Stimulated activated CD8-positive, alpha-beta memory T cell treated with anti-CD3 and anti-CD28 coated beads, Interleukin-2, amount 100 ng/mL, for 1 hour (primary cell): ENCODE measurements at places on chromosomes 2 and 18.
A peak's percentile ranks its signal among the peaks of the same experiment; 100 is the strongest.

- no peak for DNase-seq
Measured at GRCh38 chr2:99448556-99448955, 41.3 kb downstream of the REV1 start.

DNA sequence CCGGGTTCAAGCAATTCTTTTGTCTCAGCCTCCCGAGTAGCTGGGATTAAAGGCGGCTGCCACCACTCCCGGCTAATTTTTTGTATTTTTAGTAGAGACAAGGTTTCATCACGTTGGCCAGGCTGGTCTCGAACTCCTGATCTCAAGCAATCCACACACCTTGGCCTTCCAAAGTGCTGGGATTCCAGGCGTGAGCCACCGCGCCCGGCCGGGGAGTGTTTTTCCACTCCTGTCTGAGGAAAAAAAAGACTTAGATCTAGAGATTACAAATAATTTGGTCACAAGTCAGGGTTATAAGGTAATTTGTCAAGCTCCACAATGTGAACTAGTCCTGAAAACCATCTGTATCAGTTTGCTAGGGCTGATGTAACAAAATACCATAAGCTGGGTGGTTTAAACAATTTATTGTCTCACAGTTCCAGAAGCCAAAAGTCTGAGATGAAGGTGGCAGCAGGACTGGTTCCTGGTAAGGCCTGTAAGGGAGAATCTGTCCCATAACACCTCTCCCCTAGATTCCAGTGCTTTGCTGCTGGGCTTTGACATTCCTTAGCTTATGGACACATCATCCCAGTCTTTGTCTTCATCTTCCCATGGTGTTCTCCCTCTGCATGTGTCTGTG lies 40.7 kb upstream of the SP3 start:
- no peak for DNase-seq

GRCh38 chr18:47846431-47846830 lies 84.0 kb downstream of the SMAD2 start:
- DNase-seq: no peak

GRCh38 chr2:55428258-55428657 lies 8.6 kb upstream of the CCDC88A start:
- DNase-seq: no peak

DNA sequence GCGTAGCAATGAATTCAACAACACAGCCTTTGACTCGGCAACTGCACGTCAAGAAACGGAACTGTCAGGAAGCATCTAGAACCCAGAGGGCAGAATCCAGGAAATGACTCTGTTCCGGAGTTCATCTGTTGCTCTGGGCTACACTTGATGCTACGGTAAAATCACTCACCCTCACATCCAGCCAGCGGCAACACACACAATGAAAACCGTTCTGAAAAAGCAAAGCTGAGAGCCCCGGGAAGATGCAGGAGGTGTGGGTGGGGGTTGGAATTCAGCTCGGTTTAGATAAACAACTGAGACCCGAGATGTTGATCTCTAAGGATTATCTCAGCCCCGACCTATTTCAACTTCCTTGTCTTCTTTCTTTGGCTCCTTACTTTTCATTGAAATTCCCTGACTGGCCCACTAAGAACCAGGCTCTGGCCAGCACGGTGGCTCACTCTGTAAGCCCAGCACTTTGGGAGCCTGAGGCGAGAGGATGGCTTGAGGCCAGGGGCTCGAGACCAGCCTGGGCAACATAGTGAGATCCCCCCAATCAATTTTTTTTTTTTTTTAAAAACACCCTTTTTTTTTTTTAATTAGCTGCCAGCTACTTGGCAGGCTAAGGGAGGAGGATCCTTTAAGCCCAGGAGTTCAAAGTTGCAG lies 13.3 kb upstream of the RAB17 start:
- peak; percentile 24 for DNase-seq

- no peak for DNase-seq
Measured at GRCh38 chr2:25938345-25938744, 44.0 kb downstream of the KIF3C start.

DNA sequence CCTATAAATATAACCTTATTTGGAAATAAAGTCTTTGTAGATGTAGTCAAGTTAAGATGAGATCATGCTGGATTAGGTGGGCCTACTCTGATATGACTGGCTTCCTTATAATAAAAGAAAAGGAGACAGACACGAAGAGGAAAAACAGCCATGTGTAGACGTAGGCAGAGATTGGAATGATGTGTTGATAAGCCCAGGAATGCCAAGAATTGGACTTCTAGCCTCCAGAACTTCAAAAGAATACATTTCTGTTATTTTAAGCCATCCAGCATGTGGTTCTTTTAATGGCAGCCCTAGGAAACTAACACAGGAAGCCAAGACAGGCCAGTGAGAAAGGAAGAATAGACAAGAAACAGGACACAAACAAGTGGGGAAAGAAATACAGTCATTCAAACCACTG lies 68.6 kb downstream of the NYAP2 start:
- no peak for DNase-seq

DNA sequence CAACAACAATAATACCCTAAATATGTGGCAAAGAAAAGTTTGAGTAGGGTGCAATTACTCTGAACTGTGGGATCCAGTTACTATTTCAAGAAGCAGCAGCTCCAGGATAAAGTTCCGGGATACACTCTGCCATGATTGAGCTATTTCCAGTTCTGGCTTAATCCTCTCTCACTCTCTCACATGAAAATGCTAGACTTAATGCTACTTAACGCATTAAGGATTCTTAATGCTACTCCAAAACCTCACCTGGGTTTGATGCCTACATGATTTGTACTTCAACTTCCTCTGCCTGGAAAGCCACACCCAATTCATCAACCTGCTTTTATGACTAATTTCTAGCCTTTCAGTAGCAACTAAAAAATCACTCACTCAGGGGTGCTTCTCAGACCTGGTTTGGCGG lies 151.1 kb upstream of the HNMT start:
- DNase-seq: no peak

- no peak for DNase-seq
Measured at GRCh38 chr2:126719191-126719832, 63.4 kb downstream of the GYPC start.

DNA sequence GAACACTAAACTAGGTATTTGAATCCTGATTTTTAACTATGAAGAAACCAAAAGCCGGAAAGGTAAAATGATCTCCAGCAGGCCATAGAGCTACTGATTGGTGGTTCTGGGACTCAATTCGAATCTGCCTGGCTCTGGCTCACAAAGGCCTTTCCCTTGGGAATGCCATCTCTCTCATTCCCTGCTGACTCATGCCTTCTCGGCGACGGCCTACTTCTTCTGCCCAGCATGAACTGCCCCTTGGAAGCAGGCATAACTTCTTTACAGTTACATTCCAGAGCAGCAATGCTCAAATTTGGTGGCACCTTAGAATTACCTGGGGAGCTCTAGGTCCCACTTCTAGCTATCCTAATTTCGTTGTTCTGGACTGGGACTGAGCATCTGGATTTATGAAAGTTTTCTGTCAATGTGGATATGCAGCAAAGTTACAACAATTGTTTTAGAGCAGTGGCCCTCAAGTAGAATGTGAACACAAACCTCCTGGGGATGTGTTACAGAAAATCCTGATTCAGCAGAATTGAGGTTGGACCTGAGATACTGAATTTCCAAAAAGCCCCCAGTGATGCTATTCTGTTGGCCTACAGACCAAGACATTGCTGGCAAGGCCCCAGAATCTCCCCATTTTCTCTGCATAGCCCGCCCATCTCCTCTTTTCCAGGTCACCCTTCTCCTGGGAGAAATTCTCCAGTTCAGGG lies 261.1 kb downstream of the CNTNAP5 start:
- DNase-seq: no peak

DNA sequence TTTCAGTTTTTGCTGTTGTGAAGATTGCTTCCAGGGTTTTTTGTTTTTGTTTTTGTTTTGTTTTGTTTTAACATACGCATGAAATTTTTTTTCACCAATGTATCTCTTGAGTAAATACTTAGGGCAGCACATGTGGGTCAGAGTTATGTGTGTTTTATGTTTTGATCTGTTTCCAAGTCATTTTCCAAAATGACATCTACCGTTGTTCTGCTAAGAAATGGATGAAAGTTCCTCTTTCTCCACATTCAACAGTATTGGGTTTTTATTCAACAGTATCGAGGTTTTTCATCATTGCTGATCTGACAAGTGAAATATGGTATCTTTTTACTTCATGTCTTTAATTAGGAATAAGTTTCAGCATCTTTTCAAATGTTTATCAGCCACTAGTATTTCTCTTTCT lies 16.7 kb downstream of the RNF144A start:
- DNase-seq: no peak

- no peak for DNase-seq
Measured at GRCh38 chr2:38344813-38345212, 32.3 kb downstream of the ATL2 start.

DNA sequence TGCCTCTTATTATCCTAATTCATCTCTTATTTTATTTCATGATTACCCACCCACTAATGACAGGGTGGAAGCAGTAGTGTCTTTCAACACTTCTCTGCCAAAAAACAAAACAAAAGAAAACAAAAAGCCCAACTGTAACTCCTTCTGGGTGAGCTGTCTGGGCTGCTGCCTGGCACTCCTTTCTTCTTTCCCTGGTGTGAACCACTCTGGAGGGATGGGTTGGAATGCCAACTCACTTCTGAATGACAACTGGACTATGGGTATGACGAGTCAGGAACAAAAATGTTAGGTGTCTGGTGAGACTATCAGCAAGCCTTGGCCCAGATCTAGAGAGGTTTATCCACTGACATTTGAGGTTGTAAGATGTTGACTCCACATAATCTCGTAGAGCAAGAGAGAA lies 88.3 kb upstream of the ITGB6 start:
- no peak for DNase-seq
